Suppressor macrophage (primary cell): ENCODE measurements at places on chromosomes 13 and 19.
A peak's percentile ranks its signal among the peaks of the same experiment; 100 is the strongest.

GRCh38 chr19:48396824-48397176 is 3.3 kb downstream of the GRIN2D start:
- DNase-seq = no peak

- DNase-seq = peak; percentile 45
Measured at GRCh38 chr19:14146789-14147216, 10.4 kb upstream of the ASF1B start.

DNA sequence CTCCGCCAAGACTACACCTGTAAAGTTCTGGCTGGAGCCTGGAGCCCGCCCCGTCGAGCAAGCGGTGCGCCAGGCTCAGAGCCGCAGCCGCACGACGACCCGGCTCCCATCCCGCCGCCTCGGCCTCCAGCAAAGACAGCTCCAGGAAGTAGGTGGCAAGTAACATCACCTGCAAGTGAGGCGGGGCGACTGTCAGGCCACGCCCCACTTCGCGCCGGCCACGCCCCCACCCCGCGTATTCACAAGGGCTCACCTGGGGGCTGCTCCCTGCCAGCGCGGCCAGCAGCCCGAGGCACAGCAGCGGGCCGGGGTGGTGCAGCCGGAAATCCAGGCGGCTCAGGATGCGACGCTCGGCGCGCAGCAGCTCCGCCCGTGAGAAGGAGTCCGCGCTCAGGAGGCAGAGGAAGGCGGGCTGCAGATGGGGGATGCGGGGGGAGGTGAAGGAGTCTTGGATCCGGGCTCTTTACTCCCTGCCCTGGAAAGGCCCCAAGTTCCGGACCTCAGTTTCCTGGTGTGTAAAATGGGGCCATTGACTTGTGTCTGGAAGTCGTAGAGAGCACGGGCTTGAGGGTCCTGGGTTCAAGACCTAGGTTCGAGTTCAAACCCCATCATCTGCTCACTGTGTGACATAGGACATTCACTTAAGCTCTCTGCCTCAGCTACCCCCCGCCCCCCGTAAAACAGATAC is 3.2 kb downstream of the CCNP start:
- no peak for DNase-seq

DNA sequence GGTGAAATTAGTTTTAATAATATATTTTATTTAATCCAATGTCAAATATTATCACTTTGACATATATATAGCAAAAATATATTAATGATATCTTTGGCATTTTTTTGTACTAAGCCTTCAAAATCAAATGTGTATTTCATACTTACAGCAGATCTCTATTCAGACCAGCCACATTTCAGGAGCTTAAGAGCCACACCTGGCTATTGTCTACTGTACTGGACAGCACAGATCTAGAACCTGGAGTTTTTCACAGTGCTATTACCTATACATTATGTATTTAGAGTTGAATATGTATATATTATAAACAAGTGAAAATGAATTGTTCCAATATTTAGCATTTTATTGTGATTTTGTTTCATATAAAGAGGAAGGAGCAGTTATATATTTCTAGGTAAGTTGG is 486.3 kb downstream of the DIAPH3 start:
- DNase-seq = no peak

DNA sequence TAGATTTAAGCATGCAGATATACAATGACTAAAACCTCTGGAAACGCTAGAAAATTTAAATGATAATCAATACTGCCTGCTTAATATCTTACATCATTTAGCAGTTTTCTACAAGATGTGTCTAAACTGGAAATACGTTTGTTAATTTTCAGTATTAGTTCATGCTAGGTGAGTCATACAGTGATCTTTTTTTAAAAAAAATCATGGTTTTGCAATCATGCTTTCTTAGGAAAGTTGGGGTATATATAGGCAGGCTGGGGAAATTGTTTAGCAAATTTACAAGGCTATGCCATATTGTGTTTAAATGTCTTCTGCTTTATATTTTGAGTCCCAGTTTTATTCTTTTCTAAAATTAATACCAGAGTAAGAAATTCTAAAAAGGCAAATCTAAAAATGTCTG is 245.4 kb upstream of the SPRY2 start:
- peak; percentile 36 for DNase-seq

DNA sequence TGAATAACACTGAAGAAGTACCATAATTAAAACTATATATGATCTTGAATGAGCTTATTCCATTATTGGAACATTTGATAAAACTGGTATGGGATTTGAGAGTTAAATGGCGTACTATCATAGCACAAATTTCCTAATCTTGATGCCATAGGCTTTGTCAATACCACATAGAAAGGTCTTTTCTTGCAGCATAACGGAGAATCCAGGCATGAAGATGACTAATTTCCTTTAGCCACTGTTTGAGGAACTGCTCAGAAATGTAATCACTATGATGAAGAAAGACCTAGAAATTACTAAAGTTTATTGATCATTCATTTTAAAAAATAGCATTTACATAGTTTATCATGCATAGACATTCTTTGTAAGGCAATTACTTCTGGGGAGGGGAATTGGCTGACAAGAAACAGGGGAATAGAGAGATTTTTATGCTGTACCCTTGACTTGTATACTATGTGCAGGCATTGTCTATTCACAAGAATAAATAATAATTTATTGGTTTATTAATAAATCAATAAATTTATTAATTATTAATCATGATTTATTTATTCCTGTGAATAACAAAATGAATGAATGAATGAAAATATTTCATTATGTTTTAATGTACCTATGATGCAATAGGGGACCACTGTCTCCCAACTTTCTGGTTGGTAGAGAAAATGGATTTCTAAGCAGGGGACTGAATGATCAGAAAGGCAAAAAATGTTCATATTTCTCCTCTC is 2676.6 kb downstream of the PCDH9 start:
- DNase-seq = peak; percentile 34

DNA sequence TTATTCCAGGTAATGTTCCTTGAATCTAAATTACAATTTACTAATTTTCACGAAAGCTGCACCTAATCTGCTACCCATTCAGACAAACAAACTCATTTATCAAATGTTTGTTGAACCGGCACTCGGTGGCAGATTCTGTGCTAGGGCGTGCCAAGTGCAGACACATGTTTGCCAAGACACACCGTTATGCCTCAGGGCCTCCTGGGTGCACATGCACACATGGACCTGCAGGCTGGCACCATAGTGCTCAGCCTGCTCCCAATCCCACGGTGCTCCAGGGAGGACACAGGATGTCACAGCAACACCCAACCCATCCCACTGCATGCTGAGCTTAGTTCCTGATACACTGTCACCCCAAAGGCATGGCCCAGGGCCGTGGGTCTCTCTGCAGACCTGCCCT is 7.7 kb downstream of the SCGB2B2 start:
- DNase-seq = no peak

- no peak for DNase-seq
Measured at GRCh38 chr13:94387047-94387446, 92.4 kb downstream of the DCT start.

DNA sequence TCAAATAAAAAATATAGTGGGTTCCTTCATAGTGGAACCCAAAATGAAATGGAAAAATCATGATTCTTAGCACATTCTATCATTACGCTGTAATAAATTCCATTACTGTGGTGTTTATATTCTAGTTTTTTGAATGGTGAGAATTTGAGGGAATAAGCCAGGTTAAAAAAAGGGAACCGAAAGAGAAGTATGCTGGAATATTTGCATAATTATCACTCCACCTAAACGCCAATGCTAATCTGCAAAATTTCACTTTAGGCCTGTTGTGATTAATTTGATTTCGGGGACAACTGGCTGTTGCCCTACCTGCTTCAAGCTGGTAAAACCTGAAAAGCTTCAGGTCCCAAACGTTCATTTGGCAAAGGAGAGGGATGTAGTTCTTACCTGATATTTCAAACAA is 32.1 kb upstream of the SCEL start:
- no peak for DNase-seq

- DNase-seq = no peak
Measured at GRCh38 chr19:51687791-51688670, 5.1 kb upstream of the SPACA6 start.

GRCh38 chr13:67416047-67416925 is 186.2 kb upstream of the PCDH9 start:
- no peak for DNase-seq

DNA sequence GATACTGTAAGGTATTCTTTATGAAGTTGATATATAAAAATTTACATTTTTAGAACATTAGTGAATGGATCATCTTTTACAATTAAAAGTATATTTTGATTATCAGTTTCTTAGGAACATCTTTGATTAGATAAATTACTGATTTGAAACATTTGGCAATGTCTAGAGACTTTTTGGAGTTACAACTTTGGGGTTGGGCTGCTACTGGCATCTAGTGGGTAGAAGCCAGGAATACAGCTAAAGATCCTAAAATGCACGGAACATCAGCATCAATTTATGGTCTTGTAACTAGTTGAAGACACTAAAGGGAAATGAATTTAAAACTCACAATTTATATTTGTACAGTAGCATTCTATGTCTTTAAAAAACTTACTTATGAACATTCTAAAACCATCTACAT is 19.9 kb downstream of the POMP start:
- DNase-seq = no peak

- peak; percentile 76 for DNase-seq
Measured at GRCh38 chr13:50284540-50284939, 269.3 kb downstream of the KCNRG start.

GRCh38 chr19:47973529-47973928 is 18.4 kb downstream of the BSPH1 start:
- DNase-seq = no peak

DNA sequence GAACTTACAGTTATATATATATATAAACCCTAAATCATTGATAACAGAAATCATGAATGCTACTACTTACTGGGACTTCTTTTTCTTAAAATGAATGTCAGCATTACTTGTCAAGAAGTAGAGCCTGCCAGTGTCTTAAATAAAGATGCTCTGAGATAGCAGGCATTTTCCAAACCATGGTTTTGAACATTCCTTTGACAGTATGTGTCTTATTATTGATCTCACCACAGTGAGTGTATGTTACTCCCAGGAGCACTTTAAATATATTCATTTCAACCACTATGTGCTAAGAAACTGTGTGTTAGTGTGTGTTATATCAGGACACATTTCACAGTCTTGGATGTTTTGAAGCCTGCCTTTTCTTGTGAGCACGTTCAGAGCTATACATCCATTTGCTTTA is 28.2 kb downstream of the TNFRSF19 start:
- no peak for DNase-seq

DNA sequence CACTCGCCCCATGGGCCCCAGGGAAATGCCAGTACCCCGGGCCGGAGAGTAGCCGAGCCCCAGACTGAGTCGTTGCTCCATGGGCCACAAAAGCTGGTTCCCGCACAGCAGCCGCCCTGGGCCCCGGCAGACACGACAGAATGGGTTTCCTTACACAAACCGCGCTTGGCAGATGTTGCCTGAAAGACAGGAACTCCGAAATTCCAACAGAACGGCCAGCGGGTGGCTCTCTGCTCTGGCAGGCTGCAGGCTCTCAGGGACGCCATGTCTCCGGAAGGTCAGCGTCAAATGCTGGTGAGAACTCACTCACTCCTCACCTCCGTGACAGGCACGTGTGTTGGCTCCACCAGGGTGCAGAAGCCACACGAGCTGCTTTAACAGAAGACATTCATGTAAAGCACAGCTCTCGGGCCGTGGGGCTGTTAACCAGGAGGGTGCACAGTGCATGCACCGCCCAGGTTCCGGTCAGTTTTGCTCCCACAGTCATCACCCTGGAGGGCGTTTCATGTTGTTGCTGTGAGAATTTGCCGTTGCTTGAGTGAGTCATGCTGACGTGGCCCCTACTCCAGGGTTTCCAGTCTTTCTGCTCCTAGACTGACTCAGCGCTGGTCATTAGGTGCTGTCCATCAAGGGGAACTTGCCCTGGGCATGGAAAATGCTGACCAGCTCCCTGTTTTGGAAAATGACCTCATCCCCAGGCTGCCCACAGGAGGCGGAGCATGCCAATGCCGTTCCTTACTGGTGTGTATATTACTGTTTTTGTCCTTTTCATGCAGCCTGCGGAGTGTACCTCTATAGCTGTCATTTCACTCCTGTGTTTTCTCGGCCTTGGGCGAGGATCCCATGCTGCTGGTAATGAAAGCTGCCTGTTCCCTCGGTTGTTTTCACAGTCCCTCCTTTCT is 44.8 kb downstream of the ANKRD10 start:
- peak; percentile 96 for DNase-seq

DNA sequence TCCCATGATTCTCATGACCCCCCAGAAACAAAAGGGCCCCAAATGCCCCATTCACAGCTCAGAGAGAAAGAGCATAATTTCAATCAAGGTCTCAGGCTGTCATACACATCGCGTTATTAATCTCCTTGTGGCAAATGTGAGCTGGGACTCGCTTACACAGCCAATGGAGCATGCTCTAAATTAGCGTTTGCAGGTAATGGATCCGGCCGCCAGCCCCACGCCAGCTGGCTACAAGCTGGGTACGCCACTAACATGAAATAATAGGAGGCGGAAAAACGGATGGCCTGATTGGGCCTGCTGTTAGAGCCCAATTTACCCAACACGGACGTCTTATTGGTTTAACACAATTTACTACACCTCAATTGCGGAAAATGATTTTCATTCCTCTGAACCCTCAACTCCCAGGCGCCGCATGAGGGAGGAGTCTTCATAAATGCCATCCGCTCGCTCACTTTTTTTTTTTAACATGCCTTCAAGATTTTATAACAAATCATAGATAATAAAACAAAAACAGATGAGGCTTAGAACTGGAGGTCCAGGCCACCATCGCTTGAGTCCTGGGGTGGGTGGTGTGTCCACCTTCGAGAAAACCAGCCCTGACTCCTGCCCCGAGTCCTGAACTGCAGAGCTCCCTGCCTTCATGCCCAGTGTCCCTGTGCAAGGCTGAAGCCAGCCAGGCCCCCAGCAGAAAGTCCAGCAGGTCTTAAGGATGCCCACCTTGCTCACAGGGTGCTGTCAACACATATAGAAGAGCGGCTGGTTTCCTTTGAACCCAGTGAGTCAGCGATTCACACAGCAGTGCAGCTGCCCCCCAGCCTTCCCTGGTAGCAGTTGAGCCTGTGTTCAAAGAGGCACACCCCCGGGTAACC is 62.1 kb downstream of the PEPD start:
- DNase-seq = no peak

DNA sequence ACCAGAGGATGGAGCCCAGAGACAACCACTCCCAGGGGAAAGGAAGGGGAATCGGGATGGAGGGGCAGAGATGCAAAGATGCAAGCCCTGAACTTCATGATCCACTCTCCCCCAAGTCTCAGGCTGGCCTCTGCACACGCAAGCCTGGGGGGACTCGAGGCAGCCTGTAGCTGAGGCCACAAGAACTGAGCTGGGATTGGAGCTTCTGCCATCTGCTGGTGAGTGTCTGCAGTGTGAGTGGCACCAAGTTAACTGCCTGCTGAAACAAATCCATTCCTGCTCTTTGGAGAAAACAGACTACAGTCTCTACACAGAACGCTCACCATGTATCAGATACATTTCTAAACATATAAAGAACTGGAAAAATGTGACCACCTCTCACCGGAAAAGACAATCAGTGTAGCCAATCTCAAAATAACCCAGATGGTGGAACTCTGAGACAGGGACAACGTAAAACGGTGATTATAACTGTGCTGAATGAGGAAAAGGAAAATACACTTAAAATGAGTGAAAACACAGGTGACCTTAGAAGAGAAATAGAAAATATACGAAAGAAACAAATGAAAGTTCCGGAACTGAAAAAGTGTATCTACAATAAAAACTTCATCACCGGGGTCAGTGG is 62.1 kb downstream of the KLF2 start:
- DNase-seq = peak; percentile 62

GRCh38 chr19:49182848-49183375 is 25.3 kb downstream of the TRPM4 start:
- DNase-seq = no peak

- no peak for DNase-seq
Measured at GRCh38 chr13:109274188-109274821, 512.1 kb downstream of the IRS2 start.

GRCh38 chr13:113746143-113746525 is 12.9 kb upstream of the TMEM255B start:
- DNase-seq = no peak

- DNase-seq = peak; percentile 28
Measured at GRCh38 chr19:17441241-17442021, 7.0 kb downstream of the TMEM221 start.
